RWPE1 (cell line): ENCODE measurements at places on chromosomes 5 and 9.

DNA sequence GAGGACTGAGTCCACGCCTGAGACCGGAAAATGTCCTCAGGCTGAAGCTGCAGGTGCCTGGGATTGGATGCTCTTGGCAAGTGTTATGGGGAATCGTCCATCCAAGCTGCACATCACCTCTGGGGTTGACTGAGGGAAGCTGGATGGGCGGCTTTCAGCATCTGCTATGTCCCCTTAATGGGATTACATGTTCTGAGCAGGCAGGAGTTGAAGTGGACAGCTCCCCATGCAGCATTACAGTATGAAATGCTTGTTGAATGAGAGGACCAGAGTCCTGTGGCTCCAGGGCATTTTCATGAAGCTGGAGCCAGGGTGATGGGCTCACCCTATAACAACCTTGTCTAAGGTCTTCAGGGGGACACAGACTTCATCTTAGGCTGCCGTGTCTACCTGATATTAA is 270.9 kb downstream of the HSPA4 start:
- DNase-seq = no peak

DNA sequence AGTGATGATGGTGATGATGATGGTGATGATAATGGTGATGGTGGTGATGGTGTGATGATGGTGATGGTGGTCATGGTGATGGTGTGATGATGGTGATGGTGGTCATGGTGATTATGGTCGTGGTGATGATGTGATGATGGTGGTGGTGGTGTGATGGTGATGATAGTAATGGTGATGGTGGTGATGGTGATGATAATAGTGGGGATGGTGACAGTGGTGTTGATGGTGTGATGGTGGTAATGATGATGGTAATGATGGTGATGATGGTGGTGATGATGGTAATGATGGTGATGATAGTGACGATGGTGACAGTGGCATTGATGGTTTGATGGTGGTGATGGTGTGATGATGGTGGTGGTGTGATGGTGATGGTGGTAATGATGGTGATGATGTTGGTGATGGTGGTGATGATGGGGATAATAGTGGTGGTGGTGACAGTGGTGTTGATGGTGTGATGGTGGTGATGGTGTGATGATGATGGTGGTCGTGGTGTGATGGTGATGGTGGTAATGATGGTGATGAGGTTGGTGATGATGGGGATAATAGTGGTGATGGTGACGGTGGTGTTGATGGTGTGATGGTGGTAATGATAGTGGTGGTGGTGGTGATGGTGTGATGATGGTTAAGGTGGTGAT is 6.5 kb downstream of the STKLD1 start:
- no peak for DNase-seq

- DNase-seq = no peak
Measured at GRCh38 chr5:65078331-65078730, 309.6 kb downstream of the CWC27 start.

GRCh38 chr5:60223342-60223741 is 329.8 kb upstream of the PDE4D start:
- peak; percentile 5 for DNase-seq

DNA sequence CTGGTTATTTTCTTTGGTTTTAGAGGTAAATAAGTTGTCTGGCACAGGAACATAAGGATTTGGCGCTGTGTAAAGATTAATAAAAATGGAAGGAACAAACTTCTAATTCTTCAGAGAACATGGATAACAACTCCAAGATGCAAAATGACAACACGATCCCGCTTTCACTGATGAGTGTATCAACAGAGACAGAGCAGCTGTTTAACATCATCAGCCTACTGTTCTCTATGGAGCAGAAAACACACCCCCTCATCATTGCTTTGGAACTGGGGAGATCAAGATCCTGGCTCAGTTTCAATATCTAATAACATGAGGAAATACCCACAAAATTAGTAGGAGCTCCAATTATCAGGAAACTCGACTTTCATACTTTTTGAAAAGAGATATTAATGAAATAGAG is 8.3 kb upstream of the GAS1 start:
- DNase-seq = no peak

DNA sequence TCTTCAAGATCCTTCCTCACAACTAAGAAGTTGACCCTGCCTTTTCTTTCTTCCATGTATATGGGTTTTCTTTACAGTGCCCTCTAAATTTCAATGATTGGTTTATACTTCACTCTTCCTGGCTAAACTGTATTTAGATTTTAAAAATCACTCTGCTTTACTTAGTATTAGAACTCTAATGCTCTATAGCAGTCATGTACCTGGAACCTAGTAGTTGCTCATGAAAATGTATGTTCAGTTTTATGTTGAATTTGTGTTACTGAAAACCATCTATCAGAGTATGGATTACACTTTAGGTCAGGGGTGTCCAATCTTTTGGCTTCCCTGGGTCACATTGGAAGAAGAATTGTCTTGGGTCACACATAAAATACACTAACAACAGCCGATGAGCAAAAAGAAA is 1024.3 kb downstream of the NR2F1-AS1 start:
- no peak for DNase-seq
